Stimulated activated CD8-positive, alpha-beta memory T cell treated with anti-CD3 and anti-CD28 coated beads, Interleukin-2, amount 100 ng/mL, for 48 hours (primary cell): ENCODE measurements at places on chromosomes 3 and 15.

DNA sequence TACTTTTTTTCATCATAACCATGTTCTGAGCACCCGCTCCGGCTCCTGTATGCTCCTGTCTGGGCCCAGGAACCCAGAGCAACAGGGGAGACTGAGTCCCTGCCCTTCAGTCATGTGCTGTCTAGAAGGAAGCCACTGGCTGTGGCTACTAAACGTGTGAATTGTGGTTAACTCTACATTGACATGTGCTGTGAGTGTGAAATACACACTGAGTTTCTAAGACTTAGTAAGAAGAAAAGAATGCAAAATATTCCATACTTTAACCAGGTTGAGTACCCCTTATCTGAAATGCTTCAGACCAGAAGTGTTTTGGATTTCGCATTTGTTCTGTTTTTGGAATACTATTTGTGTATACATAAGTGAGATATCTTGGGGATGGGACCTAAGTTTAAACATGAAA, 42.8 kb upstream of the CGNL1 start:
- DNase-seq: no peak

GRCh38 chr3:172615296-172615695, 92.1 kb upstream of the TNFSF10 start:
- DNase-seq: no peak

GRCh38 chr3:6771171-6771570, 89.7 kb upstream of the GRM7 start:
- no peak for DNase-seq

DNA sequence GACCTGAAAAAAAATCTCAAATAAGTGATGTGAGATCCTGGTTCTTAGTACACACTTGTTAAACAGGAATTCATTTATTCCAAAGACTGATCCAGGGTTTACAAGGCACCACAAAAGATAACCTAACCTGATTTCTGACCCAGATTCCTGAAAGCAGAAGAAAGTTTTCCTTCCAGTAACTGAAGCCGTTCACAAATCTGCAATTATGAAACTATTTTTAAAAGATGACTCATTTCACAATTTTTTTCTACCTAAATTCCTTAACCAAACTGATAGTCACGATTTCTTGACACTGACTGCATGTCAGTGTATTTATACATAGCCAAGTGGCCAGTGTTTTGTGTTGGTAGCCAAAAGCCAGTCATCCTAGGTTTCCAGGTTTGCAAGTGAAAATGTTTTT, 17.1 kb downstream of the SLC9A9 start:
- no peak for DNase-seq

- DNase-seq: no peak
Observed at GRCh38 chr3:18633002-18633401, 207.9 kb upstream of the SATB1 start.

GRCh38 chr3:187286467-187287059, 5.0 kb downstream of the MASP1 start:
- DNase-seq: no peak

DNA sequence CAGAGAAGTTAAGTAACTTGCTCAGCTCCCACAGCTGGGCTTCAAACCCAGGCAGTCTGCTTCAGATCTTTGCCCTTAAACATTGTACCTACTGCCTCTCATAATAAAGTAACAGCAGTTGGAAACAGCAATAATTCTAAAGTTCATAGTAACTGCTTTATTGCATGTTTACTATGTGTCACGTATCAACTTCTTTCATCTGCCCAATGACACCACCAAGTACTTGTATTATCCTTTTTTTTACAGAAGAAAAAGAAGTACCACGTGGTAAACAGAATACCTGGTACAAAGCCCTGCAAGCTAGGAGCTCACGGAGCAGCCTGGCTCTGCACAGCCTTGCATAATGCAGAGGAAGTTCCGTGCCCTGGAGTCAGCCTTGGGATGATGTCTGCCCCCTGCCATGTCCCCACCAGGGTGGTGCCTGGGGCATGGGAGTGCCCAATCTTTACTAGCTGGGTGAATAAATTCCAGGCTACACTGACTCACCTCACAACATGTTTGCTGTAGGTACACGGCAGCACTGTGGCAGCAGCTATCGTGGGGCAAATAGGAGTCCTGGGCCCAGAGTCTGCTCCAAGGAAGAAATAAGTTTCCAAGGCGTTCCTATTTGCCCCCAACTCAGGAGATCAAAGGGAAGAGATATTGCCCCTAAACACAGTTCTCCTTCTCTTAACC, 77.2 kb downstream of the LDHAL6B start:
- no peak for DNase-seq

- no peak for DNase-seq
Observed at GRCh38 chr15:33742800-33743199, 225.5 kb upstream of the CHRM5 start.

- DNase-seq: no peak
Observed at GRCh38 chr15:22872936-22873701, 34.7 kb downstream of the NIPA2 start.

- no peak for DNase-seq
Observed at GRCh38 chr3:126945891-126946290, 37.0 kb upstream of the PLXNA1 start.

- no peak for DNase-seq
Observed at GRCh38 chr3:24678021-24678420, 183.4 kb upstream of the THRB start.

GRCh38 chr3:38645601-38646000, 3.9 kb downstream of the SCN5A start:
- DNase-seq: no peak

DNA sequence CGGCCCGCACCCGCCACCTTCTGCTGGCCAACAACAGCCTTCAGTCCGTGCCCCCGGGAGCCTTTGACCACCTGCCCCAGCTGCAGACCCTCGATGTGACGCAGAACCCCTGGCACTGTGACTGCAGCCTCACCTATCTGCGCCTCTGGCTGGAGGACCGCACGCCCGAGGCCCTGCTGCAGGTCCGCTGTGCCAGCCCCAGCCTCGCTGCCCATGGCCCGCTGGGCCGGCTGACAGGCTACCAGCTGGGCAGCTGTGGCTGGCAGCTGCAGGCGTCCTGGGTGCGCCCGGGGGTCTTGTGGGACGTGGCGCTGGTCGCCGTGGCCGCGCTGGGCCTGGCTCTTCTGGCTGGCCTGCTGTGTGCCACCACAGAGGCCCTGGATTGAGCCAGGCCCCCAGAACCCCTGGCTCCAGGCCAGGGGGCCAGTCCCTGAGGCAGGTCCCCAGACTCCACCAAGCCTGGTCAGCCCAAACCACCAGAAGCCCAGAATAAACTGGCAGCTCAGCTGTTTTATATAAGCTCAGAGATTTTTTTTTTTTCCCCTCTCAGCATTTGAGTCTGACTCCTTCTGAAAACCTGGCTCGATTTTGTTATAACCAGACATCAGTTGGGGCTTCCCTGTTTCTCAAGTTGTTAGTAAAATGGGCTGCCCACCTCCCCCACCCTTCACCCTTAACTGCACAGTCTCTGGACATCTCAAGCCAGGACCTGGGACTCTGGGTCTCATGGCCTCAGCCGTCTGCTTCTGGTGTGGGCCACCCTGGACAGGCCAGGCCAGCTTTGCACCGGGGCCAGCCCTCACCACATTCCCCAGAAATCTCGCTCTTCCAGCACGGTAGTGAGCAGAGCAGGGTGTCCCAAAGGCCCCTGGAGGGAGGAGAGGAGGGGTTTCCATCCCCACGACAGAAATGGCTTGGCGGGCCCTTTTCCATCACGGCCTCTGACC, 1.6 kb downstream of the GP9 start:
- no peak for DNase-seq

- DNase-seq: peak; percentile 93
Observed at GRCh38 chr3:195914648-195915473, 6.5 kb upstream of the TNK2 start.

- DNase-seq: no peak
Observed at GRCh38 chr3:194931865-194932264, 246.2 kb downstream of the FAM43A start.

- DNase-seq: no peak
Observed at GRCh38 chr15:101611580-101612299, 40.4 kb downstream of the TM2D3 start.

GRCh38 chr3:8489278-8489792, 12.3 kb upstream of the LMCD1 start:
- DNase-seq: no peak

- no peak for DNase-seq
Observed at GRCh38 chr3:81620849-81621248, 140.6 kb downstream of the GBE1 start.

- DNase-seq: no peak
Observed at GRCh38 chr3:197899833-197900478, 50.0 kb upstream of the RPL35A start.

- no peak for DNase-seq
Observed at GRCh38 chr3:111303760-111304159, 232.1 kb downstream of the NECTIN3 start.

- no peak for DNase-seq
Observed at GRCh38 chr3:126990890-126991289, 8.0 kb downstream of the PLXNA1 start.

- no peak for DNase-seq
Observed at GRCh38 chr3:34020726-34021680, 222.6 kb downstream of the PDCD6IP start.

GRCh38 chr3:186775999-186776398, 7.4 kb upstream of the EIF4A2 start:
- no peak for DNase-seq

DNA sequence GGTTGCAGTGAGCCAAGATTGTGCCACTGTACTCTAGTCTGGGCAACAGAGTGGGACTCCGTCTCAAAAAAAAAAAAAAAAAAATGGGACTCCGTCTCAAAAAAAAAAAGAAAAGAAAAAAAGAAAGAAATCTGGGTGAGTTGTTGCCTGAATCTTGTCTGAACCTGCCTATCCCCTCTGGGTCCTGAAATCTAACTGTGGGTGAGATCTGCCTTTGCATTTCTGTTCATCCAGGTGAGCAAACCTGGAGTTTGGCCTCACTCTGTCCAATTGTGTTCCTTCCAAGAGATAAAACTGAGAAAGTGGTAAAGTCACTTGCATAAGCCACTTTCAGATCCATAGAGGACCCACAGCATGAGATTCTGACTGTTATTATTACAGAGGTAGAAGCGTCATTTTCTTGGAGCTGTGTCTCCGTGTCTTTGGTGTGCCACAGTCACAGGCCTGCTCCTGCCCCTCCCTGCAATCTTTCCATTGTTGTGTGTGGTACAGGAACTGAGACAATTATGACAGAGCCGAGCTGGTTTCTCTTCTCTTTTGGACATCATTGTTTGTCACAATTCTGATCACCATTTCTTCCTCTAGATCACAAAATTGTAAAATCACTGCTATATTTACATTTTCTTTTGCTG, 235.9 kb downstream of the LPP start:
- peak; percentile 7 for DNase-seq

- DNase-seq: no peak
Observed at GRCh38 chr15:48336940-48337339, 5.7 kb downstream of the DUT start.

DNA sequence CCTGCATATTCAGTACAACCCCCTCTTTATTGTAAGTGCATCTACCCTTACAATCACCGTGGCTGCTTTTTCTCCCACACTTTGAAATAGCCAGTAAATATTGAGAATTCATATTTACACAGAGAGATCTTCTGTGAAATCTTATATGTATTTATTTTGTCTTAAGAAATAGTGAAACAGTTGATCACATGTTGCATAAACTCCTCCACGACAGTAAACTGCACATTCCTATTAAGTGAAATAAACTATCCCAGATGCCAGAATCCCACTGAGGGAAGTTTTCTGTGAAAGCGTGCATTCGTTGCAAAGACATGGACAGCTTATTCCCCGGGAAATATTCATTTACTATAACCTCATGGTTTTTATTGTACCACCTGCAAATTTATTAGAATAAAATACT, 796.0 kb downstream of the ROBO2 start:
- no peak for DNase-seq

GRCh38 chr15:65839985-65840384, 29.3 kb upstream of the RAB11A start:
- DNase-seq: no peak

GRCh38 chr3:50213373-50213772, 8.3 kb downstream of the SLC38A3 start:
- DNase-seq: no peak

DNA sequence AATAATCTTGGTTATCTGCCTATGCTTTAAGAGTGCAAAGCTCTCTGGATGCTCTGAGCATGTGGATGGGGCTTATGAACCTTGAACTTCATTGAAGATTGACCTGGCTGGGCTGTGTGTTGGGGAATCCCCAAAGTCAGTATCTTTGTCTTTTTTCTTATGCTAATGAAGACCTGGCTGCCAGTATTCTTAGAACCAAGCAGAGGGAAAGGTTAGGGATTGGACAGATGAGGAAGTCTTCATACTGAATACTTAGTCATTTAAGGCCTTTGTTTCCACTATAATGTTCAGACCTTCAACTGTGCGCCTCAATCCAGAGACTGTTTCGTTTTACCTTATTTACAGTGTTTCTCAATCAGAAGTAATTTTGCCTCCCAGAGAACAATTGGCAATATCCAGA, 42.5 kb upstream of the CMTM7 start:
- DNase-seq: no peak

DNA sequence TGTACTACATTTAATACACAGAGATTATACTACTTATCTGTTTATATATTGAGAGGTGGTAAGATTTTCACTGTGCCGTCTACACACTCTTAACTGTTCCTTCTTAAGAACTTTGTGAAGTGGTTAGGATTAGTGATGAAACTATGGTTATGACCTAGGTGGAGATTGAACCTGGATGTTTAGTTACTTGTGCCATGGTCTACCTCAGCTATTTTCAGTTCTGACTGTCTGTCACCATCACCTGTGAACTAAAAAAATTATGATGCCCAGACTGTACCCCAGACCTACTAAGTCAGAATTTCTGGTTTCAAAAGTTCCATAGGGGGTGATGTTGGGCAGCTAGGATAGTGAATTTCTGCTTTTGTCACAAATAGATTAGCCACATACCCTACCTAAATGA, 6.4 kb downstream of the RASA2 start:
- no peak for DNase-seq

DNA sequence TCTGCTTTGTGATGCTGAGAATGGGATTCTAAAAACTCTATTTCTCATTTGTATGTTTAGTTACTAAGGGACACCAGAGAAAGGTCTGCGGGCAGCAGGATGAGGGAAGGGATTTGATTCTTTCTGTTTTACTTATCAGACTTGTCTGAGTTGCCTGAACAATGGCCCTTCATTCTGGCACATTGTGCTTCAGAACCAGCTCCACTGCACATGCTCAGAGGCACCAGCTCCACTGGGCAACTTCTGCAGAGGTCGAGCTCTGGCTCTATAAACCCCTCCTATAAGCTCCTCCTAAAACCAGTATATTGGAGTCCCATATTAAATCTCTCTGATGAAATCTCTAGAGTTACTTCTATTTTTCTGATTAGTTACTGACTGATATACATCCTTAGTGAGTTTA, 453.2 kb upstream of the CDIN1 start:
- DNase-seq: no peak

GRCh38 chr3:161070980-161071663, 34.0 kb downstream of the B3GALNT1 start:
- no peak for DNase-seq

GRCh38 chr15:31871166-31871886, 159.0 kb upstream of the CHRNA7 start:
- DNase-seq: no peak
